ENCODE measurements at places on chromosomes 2 and 18. TPM values are rescaled to one million over a fixed set of nuclear protein-coding genes. Genes with fewer than 3 reads are reported as not detected.

GRCh38 chr2:233365861-233366520 lies 11.7 kb downstream of the DGKD start:
- no peak for DNase-seq

The TWSG1 gene
- total RNA-seq = 30.4 TPM

DNA sequence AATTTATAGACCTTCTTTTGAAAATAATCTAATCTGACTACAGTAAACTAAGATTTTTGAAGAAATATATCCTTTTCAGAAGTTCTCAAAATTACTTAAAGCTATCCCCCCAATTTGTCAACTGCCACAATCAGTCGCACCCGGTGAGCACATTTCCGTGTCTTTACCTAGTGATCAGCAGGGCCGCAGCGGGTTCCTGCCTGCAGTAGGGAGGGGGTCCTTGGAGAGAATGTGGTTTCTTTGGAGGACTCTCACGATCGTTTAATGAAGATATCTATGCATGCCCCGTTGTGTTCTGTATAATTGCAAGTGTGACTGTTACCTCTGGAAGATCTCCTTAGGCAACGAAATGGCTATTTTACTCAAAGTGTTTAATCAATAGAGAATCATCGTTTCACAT lies 251.9 kb upstream of the RAB12 start:
- DNase-seq = no peak

The CD28 gene
- total RNA-seq = 9.0 TPM

GRCh38 chr2:143068094-143068493 lies 61.1 kb upstream of the ARHGAP15 start:
- no peak for DNase-seq

Data from omental fat pad (tissue), 4 donors.